ENCODE measurements at places on chromosomes 7 and 10.

DNA sequence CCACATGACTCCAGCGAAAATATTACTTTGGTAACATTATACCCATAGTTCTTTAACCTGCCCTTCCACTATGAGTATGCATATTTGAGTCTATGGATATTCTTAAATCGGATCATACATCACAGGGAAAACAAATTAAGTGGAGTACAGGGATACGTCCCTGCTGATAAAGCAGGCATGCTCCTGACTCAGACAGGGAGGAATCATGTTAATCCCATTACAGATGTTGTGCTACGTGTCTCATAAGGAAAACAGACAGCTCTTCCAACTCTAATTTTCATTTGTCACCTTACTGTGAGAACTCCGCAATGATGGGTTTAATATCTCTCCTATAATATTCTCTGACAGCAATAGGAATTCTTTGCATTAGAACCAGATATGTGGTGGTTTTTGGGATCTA lies 469.5 kb upstream of the POM121L12 start:
- no peak for DNase-seq

- no peak for DNase-seq
These were observed 1.7 kb downstream of the CREB3L2 start for GRCh38 chr7:138000081-138000701.

- no peak for DNase-seq
These were observed 285.7 kb downstream of the RPS24 start for GRCh38 chr10:78319371-78319770.

DNA sequence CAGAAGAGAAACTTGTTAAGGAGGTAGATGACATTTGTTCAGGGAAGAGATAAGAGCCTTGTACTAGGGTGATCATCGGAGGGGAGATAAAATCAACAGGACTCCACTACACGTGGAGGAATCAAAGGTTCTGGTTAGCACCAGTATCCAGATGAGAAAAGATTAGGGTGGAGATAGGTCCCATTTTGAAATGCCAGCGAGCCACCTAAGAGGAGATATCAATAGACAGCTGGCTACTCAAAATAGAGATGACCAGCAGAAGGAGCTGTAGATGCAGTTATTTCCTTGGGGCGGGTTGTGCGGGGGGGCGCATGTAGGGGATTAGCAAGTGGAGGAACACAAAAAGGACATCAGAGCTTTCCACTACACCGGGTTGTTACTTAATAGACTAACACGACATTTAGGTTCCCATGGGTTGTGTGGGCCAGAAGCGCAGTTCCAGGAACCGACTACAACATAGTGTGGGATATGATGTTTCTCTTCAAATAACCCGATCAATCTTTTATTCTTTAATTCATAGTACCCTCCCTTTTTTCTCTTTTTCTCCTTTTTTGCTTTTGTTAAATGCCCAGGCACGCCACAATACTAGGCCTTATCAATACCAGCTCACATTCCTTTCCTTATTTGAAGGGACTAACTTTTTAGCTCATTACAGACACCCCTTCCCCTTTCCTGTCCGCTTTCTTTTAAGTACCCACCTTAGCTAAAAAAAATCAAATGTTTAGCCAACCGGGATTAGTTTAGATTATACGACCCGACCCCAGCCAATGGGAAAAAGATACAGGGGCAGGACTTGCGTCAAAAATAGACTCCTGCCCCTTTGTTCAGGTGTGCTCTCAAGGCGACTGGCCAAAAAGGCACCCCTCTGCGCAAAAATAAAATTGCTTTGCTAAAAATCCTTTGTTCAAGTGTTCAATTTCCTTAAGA lies 2.0 kb upstream of the KIF11 start:
- DNase-seq = no peak

DNA sequence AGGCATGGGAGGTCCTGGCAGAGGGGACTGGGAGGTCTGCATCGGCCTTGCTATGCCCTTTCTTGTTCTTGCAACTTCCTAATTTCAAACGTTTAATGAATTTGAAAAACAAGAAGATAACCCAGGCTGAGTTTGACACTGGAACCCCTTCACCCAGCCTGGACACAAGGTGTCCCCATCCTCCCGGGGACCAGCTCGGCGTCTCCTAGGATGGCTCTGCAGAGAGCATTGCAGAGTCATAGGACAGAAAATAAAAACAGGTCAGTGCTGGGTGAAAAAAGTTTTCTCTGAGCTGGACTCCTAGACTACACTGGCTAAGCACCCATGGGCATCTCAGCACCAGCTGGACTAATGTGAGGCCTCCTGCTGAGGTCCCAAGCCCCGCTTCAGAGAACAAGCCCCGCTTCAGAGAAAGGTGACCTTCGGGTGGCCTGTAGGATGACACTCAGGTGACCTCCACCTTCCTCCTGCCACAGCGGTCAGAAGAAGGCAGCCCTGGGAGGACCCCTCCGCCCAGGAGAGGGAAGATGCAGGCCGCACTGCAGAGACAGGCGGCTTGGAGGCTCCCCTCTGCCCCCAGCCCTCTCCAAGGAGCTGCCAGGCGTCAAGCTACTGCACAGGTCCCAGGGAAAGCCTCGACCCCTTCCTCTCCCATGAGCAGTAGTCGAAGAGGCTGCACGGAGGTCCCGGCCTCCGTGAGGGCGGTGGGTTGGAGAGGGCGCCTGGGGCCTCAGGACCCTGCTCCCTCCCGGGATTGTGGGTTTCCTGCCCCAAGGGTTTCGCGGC lies 9.3 kb upstream of the UNCX start:
- DNase-seq = no peak

DNA sequence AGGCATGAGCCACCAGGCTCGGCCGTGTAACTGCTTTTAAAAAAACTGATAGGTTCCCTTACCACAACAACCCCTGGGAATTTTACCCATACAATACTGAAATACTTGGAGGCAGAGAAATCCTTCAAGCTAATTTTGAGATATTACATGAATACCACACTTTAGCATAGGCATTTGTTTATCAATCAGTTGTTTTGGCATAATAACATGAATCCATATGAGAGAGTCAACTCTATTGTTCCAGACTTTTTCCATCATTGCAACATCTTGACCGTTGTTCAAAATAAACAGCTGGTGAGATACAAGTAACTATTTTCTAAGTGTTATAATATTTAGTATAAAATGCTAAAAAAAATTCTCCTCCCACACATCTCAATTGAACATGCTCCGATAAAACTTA lies 36.8 kb downstream of the LAMB4 start:
- DNase-seq = no peak

DNA sequence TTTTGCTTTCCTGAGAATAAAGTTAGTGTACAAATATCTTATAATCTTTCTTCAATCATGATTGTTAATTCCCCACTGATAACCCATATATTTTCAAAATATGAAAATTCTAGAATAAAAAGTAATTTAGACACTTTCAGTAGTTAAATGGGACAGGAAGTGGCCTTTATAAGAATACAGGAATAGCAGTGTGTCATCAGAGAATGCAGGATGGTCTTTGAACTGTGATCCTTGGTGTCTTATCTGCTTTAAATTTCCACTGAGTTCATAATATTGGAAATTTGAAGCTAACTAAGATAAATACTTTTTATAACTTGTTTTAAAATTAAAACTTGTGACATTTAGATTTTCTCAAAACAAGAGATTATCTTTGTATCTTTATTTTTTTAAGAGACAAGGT lies 75.4 kb downstream of the CREM start:
- no peak for DNase-seq

- no peak for DNase-seq
These were observed 135.4 kb upstream of the POT1 start for GRCh38 chr7:125065001-125065400.

DNA sequence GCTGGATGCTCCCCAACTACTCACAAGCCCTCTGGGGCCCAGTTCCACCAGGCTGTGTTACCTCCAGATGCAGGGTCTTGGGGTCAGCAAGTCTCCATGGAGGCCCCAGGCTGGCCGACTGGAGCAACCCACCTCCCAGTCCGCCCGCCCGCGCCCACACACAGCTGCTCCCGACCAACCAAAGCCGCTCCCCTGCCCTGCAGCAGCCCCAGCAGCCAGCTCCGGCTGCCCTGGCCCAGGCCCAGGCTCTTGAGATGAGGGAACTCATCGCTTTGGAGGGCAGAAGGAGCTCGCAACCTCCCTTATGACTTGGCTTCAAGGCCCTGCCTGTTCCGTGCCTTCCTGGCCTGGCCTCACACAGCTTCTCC lies 47.2 kb downstream of the LRRC20 start:
- DNase-seq = no peak

- no peak for DNase-seq
These were observed 12.3 kb downstream of the ESYT2 start for GRCh38 chr7:158816995-158817394.

DNA sequence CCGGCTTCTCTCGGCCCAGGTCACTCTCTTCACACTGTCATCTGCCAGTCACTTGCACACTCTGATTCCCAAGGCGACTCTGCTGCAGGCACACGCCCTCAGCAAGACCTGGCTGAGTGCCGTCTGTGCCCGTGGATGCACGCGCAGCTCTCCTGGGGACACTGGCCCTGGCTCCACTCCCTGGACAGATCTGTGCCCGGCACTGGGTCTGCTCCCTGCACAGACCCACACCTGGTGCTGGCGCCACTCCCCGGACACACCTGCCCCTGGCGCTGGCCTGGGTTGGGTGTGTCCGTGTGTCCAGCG lies 133.2 kb downstream of the DNAJB6 start:
- no peak for DNase-seq

DNA sequence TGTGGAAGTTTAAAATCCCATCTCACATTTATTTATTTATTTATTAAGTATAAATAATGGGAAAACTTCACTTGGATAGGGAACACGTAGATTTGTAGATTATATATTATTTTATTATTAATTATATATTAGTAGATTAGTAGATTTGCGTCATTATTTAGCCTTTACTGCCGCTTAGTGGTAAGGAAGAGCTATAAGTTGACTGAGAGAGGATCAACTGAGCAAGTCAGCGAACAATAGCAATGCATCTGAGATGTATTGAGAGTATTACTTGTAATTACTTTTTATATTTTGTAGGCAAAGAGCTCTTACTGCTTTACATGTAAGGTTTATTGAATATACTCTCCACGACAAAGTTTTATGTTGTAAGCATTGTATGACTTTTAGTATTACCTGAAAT lies 244.5 kb upstream of the ANKRD30A start:
- no peak for DNase-seq

DNA sequence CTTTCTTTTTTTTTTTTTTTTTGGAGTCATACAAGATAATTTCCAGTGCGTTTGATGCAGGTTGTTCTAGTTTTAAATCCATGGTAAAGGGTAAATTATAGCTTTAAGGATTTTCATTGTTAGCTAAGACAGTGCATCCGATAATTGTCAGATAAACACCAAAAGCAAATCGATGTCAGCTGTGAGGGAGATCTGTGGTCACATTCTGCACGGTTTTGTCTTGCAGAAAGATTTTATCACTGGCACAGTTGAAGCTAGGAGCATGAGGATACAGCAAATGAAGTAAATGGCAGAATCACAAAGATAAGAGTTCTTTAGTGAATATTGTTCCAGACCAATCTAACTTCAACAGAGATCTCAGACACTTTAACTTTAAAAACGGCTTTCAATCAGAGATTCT lies 648.8 kb upstream of the COBL start:
- no peak for DNase-seq

- DNase-seq = no peak
These were observed 46.1 kb upstream of the ZMIZ1 start for GRCh38 chr10:79022565-79023230.

GRCh38 chr7:42511027-42511426 lies 274.0 kb upstream of the GLI3 start:
- DNase-seq = no peak

GRCh38 chr10:54259104-54259503 lies 541.9 kb downstream of the PCDH15 start:
- no peak for DNase-seq

- DNase-seq = no peak
These were observed 250.3 kb downstream of the CNTNAP2 start for GRCh38 chr7:146366938-146367337.

GRCh38 chr7:71408271-71408670 lies 276.3 kb downstream of the GALNT17 start:
- DNase-seq = no peak

GRCh38 chr10:12243864-12244620 lies 48.1 kb downstream of the CDC123 start:
- DNase-seq = peak; percentile 26

DNA sequence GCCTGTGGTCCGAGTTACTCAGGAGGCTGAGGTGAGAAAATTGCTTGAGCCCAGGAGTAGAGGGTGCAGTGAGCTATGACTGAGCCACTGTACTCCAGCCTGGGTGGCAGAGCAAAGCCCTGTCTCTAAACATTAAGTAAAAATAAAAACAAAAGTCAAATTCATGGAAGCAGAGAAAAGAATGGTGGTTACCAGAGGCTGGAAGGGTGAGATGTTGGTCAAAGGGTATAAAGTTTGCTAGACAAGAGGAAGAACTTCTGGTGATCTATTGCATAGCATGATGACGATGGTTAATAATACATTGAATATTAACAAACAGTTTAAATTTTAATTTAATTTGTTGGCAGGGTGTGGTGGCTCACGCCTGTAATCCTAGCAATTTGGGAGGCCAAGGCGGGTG lies 68.1 kb downstream of the CRPPA start:
- DNase-seq = no peak

DNA sequence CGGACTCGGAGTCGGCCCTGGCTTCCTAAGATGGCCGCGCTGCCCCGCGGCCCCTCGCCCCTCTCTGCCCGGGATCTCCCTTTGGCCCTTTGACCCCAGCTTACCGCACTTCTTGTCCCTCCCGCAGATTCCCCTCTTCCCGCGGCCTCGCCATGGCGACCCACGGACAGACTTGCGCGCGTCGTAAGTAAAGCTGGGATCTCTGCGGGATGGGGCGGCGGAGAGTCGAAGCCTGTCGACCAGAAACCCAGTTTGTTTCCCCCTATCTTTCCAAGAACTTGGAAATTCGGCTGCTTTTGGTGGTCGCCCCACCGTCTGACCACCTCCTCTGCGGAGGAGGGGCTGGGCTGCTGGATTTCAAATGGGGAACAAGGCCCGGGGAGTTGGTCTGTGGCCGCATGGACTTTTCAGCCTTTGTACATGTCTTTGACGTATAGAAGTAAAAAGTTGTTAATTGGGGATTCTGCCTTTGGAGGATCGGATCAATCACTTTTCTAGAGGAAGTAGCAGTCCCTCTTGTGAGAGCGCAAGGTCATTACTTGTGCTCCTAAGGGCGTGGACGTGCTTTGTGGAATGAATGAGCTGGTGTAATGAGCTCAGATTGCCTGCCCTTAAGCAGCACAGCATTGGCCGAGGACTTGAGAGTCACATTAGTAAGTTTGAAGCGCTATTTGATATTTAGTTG lies 553 bp downstream of the VDAC2 start:
- DNase-seq = no peak

DNA sequence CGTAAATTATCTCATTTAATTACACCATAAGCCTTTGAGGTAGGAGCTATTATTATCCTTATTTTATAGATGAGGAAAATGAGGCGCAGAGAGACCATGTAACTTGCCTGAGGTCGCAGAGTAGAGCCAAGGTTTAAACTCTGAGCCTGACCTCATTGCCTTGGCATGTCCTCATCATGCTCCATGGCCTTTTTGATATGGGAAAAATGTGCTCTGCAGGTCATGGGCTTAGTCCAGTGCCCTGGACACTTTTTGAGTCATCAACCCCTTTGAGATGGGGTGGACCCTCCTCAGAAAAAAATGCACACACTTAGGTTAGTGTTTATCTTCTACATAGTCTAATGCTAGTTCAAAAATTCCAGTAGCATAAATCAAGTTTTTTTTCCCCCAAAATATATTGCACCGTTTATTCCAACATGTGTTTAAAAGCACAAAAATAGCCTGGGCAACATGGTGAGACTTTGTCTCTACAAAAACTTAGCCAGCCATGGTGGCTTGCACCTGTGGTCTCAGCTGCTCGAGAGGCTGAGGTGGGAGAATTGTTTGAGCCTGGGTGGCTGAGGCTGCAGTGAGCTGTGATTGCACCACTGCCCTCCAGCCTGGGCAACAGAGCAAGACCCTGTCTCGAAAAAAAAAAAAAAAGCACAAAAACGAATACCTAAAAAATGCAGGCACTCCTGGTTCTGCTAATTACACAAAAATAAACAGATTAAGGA lies 28.6 kb upstream of the TMEM178B start:
- no peak for DNase-seq
